ENCODE measurements at places on chromosomes 7 and 10.

GRCh38 chr10:112184379-112184778 lies 814 bp upstream of the GPAM start:
- DNase-seq, result no peak

- DNase-seq, result no peak
These were observed 6.1 kb upstream of the RBM17 start for GRCh38 chr10:6082496-6083395.

DNA sequence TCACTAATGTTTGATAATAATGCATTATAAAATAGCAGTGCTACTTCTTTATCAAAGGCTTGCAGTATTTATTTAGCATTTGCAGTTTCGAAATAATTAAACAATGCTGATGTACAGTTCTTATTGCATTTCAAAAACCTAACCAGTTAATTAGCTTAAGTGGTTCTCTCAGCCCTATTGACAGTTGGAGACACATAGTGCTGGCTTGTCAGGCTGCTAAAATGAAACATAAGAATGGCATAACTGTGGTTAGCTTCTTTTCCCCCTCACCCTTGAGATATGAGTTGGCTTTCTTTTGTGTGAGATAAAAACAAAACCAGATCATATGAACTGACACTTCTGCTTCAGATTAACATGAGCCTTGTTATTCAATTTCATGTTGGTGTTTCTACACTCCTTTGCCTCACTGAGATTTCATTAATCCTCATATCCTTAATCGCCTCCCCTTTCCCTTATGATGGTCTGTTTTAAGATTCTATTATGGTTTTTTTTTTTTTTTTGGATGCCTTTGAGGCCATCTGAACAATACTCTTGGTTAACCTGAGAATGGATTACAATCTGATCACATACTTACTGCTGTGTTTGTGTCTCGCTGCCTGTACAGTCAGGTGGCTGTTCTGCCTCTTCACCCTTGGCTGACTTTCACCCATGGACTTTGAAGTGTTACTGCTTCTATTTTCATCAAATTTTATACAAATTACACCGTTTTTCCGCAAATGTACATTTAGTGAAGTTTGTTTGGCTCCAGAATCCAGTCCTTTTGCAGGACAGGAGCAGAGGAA lies 108.0 kb downstream of the SDK1 start:
- no peak for DNase-seq

- DNase-seq, result no peak
These were observed 10.4 kb upstream of the TNKS2 start for GRCh38 chr10:91787810-91788209.

- no peak for DNase-seq
These were observed 93.5 kb upstream of the DDC start for GRCh38 chr7:50658696-50659095.

DNA sequence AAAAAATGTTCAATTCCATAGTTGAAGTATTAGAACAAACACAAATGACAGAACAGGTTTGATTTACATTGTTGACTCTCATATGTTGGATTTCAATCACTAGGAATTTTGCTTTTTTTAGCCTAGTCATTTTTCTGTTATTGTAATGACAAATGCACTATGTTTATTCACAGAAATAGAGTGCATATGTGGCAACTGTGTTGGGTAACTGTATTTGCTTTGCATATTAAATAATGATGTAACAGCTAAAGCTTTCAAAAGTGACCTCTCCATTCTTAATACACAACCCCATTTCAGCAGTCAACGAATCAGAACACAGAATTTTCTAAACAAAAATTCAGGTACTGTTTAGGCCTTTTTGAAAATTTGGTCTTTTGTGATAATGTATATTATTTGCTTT lies 54.0 kb upstream of the SLC26A5 start:
- no peak for DNase-seq

GRCh38 chr10:70952921-70953320 lies 64.6 kb upstream of the PCBD1 start:
- no peak for DNase-seq

GRCh38 chr7:132328047-132328620 lies 248.1 kb downstream of the PLXNA4 start:
- no peak for DNase-seq

- no peak for DNase-seq
These were observed 1069.1 kb upstream of the AUTS2 start for GRCh38 chr7:68529221-68529620.

GRCh38 chr7:116776610-116777289 lies 85.6 kb upstream of the CAPZA2 start:
- DNase-seq, result no peak

GRCh38 chr10:119448628-119449584 lies 93.6 kb downstream of the RGS10 start:
- DNase-seq, result no peak

GRCh38 chr7:127586346-127586745 lies 950 bp upstream of the GCC1 start:
- DNase-seq, result no peak

GRCh38 chr10:123013456-123014419 lies 4.9 kb downstream of the ACADSB start:
- DNase-seq, result no peak

GRCh38 chr10:52688899-52689298 lies 83.7 kb downstream of the MBL2 start:
- DNase-seq, result no peak

DNA sequence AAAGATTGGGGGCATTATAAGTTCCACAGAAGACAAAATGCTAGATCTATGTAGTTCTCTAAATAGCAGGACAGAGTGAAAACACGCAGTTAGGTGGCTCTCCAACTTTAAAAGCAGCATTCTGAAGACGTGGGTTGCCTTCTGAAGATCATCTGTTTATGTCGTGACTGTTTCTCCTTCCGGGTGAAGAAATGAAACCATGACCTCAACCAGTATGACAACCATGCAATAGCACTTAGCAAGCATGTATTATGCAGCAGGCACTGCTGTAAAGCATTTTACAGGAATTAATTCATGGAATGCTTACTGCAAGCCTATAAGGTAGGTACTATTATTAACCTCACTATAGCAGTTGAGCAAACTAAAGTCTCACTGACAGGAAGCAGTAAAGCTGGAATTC lies 125.2 kb downstream of the SLC25A13 start:
- no peak for DNase-seq

GRCh38 chr7:42107484-42108240 lies 129.3 kb downstream of the GLI3 start:
- no peak for DNase-seq

GRCh38 chr10:24991298-24991697 lies 24.7 kb downstream of the ENKUR start:
- DNase-seq, result no peak

DNA sequence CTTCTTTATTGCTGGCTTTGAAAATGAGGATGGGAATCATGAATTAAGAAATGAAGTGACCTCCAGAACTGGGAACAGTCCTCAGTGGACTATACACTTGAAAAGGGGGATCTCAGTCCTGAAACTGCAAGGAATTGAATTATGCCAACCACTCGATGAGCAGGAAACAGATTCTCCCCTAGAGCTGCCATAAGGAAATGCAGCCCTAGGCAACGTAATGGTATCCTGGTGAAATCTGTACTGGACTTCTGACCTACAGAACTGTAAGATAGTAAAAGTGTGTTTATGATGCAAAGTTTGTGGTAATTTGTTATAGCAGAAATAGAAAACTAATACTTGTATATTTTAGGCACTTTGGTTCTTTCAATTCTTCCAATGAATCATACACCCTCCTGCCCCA lies 236.4 kb upstream of the TAC1 start:
- no peak for DNase-seq

DNA sequence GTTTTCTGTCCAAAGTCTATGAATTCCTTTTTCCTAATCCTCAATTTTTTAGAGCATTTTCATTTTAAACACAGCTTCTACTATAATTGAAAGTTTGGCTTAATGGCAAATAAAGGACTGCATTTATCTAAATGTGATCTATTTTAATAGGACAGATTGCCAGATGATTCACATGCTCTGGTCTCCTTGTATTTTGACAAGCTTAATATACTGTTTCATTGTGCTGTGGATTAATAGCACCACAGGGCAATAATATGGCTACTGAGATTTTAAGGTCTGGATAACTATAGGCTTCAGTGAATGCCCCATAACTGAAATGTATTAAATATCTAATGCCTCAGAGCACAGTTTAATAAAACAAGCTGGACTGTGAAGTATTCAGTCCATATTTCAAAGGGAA lies 1362.8 kb downstream of the XPNPEP1 start:
- DNase-seq, result no peak

DNA sequence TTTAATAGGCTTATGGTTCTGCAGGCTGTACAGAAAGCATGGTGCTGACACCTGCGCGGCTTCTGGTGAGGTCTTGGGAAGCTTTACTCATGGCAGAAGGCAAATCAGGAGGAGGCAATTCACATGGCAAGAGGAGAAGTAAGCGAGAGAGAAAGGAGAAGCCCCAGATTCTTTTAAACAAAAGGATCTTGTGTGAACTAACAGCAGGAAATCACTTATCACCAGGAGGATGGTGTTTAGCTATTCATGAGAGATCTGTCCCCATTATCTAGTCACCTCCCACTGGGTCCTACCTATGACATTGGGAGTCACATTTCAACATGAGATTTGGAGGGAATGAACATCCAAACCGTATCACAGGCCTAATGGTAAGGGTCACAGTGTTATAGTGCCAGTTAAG lies 678.0 kb upstream of the KCND2 start:
- no peak for DNase-seq

GRCh38 chr10:79021331-79021907 lies 47.3 kb upstream of the ZMIZ1 start:
- no peak for DNase-seq

DNA sequence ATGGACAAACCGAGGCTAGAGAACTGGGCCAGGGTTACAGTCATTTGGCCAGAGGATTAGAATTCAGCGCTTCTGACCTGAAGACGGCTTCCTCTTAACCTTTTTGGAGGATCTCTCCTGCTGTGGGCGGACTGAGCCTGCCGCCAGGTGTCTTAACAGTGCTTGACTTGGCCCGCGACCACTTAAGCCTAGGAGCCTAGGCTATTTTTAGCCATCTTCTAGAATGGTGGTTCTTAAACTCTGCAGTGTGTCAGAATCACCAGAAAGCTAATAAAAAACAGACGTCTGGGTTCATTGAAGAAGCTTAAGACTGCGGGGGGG lies 722 bp downstream of the MDH2 start:
- no peak for DNase-seq

- no peak for DNase-seq
These were observed 3.1 kb upstream of the ANTXRL start for GRCh38 chr10:46283580-46284285.

- no peak for DNase-seq
These were observed 21.2 kb upstream of the PWWP2B start for GRCh38 chr10:132375795-132376297.
